Lower leg skin (tissue), 4 donors: ENCODE measurements at places on chromosomes 7 and 10.

GRCh38 chr7:2729893-2730716, 42.1 kb downstream of the AMZ1 start:
- peak; percentile 68 for DNase-seq

GRCh38 chr10:12394241-12395033, 45.1 kb downstream of the CAMK1D start:
- no peak for DNase-seq

- no peak for DNase-seq
Observed at GRCh38 chr10:22682237-22683139, 31.9 kb downstream of the PIP4K2A start.

DNA sequence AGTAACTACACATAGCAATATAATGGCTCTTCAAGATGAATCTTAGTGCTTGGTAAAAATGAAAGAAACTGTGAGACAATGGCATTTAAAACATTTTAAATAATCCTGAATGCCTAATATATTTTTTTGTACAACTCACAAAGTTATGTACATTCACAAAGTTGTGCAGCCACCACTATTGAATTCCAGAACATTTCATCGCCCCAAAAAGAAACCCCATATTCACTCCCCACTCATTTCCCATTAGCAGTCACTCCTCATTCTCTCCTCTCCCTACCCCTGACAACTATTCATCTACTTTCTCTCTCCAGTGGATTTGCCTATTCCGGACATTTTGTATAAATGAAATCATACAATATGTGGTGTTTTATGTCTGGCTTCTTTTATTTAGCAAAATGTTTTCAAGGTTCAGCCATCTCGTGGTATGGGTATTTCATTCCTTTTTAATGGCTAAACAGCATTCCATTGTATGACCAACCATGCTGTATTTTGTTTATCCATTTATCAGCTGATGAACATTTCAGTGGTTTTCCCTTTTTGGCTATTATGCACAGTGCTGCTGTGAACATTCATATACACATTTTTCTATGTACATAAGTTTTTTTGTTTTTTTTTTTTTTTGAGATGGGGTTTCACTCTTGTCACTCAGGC, 34.7 kb downstream of the ENTPD7 start:
- no peak for DNase-seq

DNA sequence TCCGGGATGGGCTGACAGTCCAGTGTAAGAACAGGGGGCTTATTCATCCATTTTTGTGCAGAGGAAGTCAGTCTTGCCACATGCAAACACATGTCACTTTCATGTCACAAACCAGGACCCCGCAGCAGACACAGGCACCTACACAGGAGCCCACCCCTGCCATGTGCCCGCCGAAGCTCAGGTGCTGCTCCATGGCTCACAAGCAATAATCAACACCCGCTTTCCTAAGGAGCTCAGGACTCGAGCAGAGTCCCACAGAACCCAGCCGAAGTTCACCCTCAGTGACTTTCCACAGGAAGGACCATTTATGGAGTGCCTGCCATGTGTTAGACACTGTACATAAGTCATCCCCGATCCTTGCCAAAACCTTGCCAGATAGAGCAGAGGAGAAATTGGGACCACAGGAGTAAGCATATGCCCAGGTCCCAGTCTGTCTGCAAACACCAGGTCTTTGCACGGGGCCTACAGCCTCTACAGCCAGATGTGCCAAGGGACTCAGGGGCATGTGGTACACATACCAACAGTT, 99.4 kb downstream of the EBF3 start:
- DNase-seq: no peak
